ENCODE measurements at places on chromosomes 7 and 10.
A peak's percentile ranks its signal among the peaks of the same experiment; 100 is the strongest.

GRCh38 chr7:24283554-24283896, 465 bp upstream of the NPY start:
- H3K36me3 ChIP-seq: no peaks in the 10 kb centered on the region
- no peak overlapping the region for H3K27ac ChIP-seq

GRCh38 chr7:16975712-16976111, 93.9 kb upstream of the AGR3 start:
- DNase-seq: no peak
- no peaks in the 10 kb centered on the region for H3K4me1 ChIP-seq
- H3K27ac ChIP-seq: no peak overlapping the region
- no peaks in the 10 kb centered on the region for H3K36me3 ChIP-seq
- H3K4me3 ChIP-seq: no peak overlapping the region

DNA sequence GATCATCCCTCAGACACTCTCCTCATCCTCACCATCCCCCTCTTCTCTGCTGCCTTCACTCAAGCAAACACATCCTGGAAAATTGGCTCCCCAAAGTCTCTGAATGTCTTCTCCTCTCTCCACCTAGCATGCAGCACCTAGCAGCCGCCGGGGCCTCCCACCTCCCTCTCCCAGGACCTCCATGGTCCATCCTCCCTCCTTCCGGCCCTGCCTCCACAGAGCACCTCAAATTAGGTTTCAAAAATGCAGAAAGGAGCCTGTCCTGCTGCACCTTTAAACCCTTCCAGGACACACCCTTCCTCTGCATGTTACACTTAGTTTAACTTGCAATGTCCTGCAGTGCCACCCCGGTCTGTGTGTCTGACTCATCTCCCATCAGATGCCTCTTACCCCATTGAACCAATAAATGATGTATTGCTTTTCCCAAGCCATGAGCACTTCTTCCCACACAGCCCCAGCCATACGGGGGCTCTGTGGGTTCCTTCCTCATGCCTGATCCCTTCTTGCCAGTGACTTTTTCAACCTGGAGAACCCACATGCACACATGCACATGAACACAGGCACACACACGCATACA, 582.5 kb upstream of the MGMT start:
- no peak for DNase-seq
- no peaks in the 10 kb centered on the region for H3K27me3 ChIP-seq
- H3K4me3 ChIP-seq: no peak overlapping the region

DNA sequence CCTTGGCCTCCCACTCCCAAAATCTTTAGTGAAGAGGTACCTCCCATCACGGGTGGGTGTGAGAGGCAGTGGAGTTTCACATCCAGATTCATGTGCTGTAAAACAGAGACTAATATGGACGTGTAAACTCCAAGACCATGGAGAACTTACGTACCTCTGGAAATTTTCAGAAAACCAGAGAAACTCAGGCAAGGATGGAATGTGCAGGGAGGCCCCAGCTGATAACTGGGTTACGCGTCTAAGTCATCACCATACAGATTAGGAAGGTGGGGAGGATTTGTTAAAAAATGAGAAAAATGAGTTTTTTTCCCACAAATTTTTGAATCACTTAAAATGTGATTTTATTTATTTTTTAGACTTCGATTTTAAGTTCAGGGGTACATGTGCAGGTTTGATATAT, 16.3 kb upstream of the STN1 start:
- no peak overlapping the region for H3K4me3 ChIP-seq
- H3K27ac ChIP-seq: no peak overlapping the region
- H3K27me3 ChIP-seq: no peaks in the 10 kb centered on the region
- H3K36me3 ChIP-seq: no peaks in the 10 kb centered on the region

GRCh38 chr10:114638821-114639625, 19.1 kb downstream of the ABLIM1 start:
- H3K27ac ChIP-seq: no peak overlapping the region
- H3K36me3 ChIP-seq: no peaks in the 10 kb centered on the region
- no peaks in the 10 kb centered on the region for H3K4me1 ChIP-seq
- DNase-seq: no peak
- no peaks in the 10 kb centered on the region for H3K27me3 ChIP-seq

DNA sequence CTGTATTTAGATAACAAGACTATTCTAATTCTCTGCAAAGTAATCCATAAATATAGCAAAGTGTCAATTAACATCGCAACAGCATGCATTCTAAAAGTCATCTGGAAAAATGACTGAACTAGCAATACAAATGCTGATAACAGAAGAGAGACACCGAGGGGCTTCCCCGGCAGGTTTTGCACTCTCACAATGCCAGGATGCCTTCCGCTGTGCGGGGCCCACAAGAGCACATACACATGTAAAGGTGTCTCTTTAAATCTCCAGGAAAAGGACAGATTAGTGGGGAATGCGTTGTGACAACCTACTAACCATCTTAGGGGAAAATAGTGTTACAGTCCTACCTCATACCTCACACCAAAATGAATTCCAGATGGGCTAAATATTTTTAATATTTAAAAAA, 86.9 kb downstream of the CXCL12 start:
- DNase-seq: no peak
- no peaks in the 10 kb centered on the region for H3K4me1 ChIP-seq
- no peaks in the 10 kb centered on the region for H3K36me3 ChIP-seq
- H3K27me3 ChIP-seq: no peaks in the 10 kb centered on the region
- H3K27ac ChIP-seq: no peak overlapping the region
- no peak overlapping the region for H3K4me3 ChIP-seq

DNA sequence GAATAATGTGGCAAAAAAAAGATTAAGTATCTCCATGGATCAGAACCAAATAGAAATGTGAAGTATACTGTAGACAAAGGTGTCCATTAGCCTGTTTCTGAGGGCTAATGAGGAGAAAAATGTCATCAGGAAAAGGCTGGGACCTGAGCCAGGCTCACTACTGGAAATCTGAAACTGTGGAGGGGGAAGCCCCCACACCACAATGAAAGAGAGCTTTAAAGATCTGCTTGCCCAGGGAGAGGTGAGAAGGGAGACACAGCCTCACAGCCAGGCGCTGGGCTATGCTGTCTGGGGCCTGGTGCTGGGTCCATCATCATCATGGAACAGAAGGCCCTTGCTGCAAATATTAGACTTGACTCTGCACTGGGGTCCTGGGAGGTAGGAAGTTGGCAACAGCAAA, 90.4 kb downstream of the OSBPL3 start:
- no peaks in the 10 kb centered on the region for H3K27me3 ChIP-seq
- H3K4me3 ChIP-seq: no peak overlapping the region
- no peaks in the 10 kb centered on the region for H3K4me1 ChIP-seq
- no peak overlapping the region for H3K27ac ChIP-seq
- no peak for DNase-seq
- peaks cover 7% of the 10 kb centered on the region for H3K36me3 ChIP-seq

GRCh38 chr10:48774416-48775205, 89.9 kb downstream of the WDFY4 start:
- no peak for DNase-seq
- H3K4me1 ChIP-seq: no peaks in the 10 kb centered on the region
- no peaks in the 10 kb centered on the region for H3K27me3 ChIP-seq
- no peak overlapping the region for H3K4me3 ChIP-seq
- no peaks in the 10 kb centered on the region for H3K36me3 ChIP-seq

DNA sequence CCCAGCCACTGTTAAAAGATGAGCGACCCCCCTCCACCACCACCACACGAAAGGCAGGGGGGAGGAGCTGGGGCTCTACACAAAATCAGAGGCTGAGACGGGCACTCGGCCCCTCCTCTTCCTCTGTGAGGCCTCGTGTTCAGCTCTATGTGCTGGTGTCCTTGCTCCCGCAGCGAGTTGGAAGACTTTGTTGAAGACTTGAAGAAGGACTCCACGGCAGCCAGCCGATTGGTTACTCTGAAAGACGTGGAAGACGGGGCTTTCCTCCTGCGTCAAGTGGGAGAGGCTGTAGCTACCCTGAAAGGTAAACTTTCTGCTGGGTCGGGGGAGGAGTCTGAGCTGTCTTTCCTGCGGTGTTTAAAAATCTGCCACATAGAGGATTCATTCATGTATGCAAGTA, 203.7 kb downstream of the ARHGAP21 start:
- peak; percentile 49 for DNase-seq
- H3K27me3 ChIP-seq: no peaks in the 10 kb centered on the region
- H3K27ac ChIP-seq: peak overlapping the region; percentile 24
- peak overlapping the region; percentile 38 for H3K4me3 ChIP-seq

- no peaks in the 10 kb centered on the region for H3K36me3 ChIP-seq
- no peaks in the 10 kb centered on the region for H3K4me1 ChIP-seq
- H3K27ac ChIP-seq: no peak overlapping the region
- no peak overlapping the region for H3K4me3 ChIP-seq
- no peaks in the 10 kb centered on the region for H3K27me3 ChIP-seq
Observed at GRCh38 chr10:24872049-24872789, 80.2 kb downstream of the PRTFDC1 start.
